Urinary bladder (tissue), 4 donors: ENCODE measurements at places on chromosomes 5 and 9. TPM values are rescaled to one million over a fixed set of nuclear protein-coding genes. Genes with fewer than 3 reads are reported as not detected.

SPATA31C1 gene
- total RNA-seq = 0.16 TPM

PCDHB13 gene
- total RNA-seq = 5.9 TPM

NUP214 gene
- 23.5 TPM for total RNA-seq

OTP gene
- total RNA-seq = not detected

KIAA1958 gene
- total RNA-seq = 11.3 TPM

ORM2 gene
- not detected for total RNA-seq

AHRR gene
- 6.7 TPM for total RNA-seq

TMEFF1 gene
- 2.0 TPM for total RNA-seq

DNA sequence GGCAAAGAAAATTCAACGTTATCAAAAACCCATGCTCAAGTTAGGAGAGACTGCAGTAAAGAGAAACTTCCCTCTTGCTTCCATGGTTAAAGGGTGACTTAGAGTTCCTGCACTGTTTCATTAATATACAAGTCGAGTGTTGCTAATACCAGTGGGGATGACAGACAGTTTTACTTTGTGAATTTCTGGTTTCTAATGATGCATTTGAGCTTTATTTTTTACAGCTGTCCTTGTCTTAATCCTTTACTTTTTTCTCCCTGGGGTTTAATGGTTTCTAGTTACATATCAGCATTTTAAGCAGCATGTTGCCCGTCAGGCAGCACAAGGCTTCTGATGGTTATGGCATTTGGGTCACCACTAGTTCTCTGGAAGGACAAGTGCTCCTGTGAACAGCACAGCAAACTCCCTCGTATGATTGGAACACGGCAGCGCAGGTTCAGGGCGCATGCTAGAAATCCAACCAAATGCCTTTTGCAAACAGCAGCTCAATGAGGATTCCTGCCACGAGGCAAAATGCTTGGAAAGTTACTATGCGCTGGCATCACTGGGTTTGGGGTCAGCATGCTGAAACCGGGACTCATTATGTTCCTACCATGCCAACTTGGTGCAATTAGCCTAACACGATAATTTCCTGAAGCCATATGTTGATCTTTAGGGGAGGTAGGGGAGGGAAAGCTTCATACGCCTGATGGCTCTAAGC lies 463.8 kb downstream of the BNC2 start:
- DNase-seq = no peak

GRCh38 chr9:91302831-91303230 lies 58.9 kb downstream of the AUH start:
- DNase-seq = no peak

DNA sequence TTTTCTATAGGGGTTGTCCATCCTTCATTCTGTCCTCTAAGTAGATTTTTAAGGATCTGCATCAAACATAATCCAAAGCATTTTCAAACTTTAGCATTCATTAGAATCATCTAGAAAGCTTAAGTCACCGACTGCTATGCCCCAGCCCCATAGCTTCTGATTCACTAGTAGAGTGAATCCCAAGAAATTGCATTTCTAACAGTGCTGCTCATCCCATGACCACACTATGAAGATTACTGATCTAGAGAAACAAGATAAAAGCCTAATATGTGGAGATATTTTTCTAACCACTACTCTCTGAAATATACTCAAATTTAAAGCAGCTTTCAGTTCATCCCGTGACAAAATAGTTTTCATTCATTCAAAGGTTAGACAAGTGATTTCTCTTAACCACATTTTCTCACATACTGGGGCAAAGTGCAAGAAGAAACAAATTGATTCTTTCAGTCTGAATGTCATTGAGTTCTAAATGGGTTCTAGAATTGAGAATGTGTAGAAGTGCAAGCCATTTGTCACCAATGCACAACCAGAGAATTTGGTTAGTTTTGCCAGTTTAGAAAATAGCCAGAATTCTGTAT lies 286.9 kb upstream of the CD180 start:
- DNase-seq = no peak

GRCh38 chr5:1013238-1013947 lies 4.8 kb downstream of the NKD2 start:
- no peak for DNase-seq

- DNase-seq = no peak
Observed at GRCh38 chr5:144335561-144335960, 164.9 kb downstream of the KCTD16 start.

DNA sequence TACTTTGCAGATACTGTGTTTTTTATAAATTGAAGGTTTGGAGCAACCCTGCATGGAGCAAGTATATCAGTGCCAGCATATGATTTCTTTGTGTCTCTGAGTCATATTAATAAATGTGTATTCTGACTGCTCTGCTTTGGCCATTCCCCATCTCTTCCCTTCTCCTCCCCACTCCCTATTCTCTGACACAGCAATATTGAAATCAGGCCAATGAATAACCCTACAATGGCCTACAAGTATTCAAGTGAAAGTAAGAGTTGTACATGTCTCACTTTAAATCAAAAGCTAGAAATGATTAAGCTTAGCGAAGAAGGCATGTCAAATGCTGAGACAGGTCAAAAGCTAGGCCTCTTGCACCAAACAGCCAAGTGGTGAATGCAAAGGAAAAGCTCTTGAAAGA lies 82.2 kb upstream of the TLX3 start:
- no peak for DNase-seq

DNA sequence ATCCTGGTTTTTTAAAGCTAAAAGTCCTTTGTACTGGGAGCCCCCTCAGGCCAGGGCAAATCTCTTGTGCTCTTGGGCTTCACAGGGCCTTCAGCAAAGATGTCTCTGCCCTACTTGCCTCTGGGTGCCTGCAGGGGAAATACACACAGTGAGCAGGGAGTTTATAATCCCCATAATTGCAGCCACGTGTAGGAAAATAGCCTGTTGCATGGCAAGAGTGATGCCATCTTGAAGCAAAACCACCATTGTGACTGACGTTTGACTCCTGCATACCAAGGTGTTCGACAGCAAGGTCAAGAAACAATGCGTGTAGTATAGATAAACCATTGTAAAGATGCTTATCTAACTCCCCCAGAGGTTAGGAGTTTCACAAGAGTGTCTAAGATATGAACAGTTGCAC lies 11.4 kb upstream of the IL3 start:
- DNase-seq = no peak
